ENCODE measurements at places on chromosomes 6 and 20.
A peak's percentile ranks its signal among the peaks of the same experiment; 100 is the strongest.

- no peak overlapping the region for H3K27ac ChIP-seq
- no peaks in the 10 kb centered on the region for H3K4me1 ChIP-seq
- no peak for DNase-seq
- H3K36me3 ChIP-seq, result no peaks in the 10 kb centered on the region
- no peak overlapping the region for H3K4me3 ChIP-seq
Measured at GRCh38 chr6:146876271-146877151, 277.7 kb downstream of the ADGB start.

DNA sequence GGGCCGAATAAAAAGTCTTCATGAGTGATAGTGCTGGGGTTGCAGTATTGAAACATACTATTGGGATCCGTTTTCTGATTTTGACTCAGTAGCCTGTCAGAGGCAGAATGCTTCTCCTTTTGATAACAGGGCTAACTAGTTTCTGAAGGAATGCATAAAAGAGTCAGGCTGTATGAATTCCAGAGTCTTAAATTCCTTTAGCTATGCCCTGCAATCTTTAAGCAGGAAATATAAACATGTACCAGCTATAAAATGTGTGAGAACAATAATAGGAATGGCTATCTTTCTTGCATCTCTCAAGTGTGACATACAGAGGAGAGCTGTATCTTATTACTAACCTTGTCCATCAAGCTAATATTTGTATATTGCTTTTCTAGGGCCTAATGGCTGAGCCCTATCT is 917.1 kb downstream of the KIF16B start:
- DNase-seq, result no peak
- no peak overlapping the region for H3K4me3 ChIP-seq

DNA sequence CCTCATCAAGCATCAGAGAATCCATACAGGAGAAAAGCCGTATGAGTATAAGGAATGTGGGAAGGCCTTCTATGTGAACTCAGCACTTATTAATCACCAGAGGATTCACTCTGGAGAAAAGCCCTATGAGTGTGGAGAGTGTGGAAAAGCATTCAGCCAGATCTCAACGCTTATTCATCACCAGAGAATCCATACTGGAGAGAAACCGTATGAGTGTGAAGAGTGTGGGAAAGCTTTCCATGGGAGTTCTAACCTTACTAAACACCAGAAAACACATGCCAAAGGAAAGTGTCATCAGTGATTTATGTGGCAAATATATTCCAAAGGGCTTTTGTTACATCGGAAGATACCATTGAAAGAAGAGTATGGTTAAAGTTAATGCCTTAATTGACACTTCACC is 25.4 kb downstream of the ZKSCAN8 start:
- no peak overlapping the region for H3K27ac ChIP-seq
- H3K4me3 ChIP-seq, result no peak overlapping the region
- no peaks in the 10 kb centered on the region for H3K27me3 ChIP-seq
- no peak for DNase-seq

GRCh38 chr6:53647462-53648094 is 18.0 kb downstream of the KLHL31 start:
- peak; percentile 62 for DNase-seq
- H3K4me1 ChIP-seq, result peaks cover 26% of the 10 kb centered on the region
- H3K27me3 ChIP-seq, result no peaks in the 10 kb centered on the region
- no peaks in the 10 kb centered on the region for H3K36me3 ChIP-seq
- peak overlapping the region; percentile 32 for H3K27ac ChIP-seq
- H3K4me3 ChIP-seq, result no peak overlapping the region

All from CD4-positive, alpha-beta memory T cell (primary cell).